ENCODE measurements at places on chromosomes 2 and 18.

- no peak for DNase-seq
Measured at GRCh38 chr2:71455741-71456569, 2.6 kb downstream of the DYSF start.

DNA sequence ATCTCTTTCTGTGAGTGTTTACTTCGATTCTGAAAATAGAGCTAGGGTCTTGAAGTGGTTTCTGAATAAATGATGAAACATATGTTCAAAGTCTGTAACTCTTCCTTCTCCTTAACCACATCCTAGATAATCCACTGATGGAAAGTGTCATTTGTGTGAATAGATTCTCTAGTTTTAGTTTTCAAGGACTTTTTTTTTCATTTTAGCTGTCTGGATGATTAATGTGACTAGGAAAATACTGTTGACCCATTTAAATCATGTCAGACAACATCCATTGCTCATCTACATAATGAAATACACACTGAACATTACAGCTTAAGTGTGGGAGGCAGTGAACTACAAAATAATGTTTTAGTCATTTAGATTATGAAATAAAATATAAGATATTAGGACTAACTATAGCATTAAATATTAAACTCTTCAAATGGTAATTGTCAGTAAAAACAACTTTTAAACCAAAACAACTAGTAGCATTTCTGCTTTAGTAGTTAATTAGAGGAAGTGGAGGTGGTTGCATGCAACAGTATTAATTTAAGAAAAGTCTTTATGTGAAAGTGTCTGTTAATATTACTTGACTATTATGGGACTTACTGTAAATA lies 39.1 kb upstream of the DLX1 start:
- no peak for DNase-seq

GRCh38 chr18:75338631-75339030 lies 88.9 kb downstream of the SMIM21 start:
- no peak for DNase-seq

DNA sequence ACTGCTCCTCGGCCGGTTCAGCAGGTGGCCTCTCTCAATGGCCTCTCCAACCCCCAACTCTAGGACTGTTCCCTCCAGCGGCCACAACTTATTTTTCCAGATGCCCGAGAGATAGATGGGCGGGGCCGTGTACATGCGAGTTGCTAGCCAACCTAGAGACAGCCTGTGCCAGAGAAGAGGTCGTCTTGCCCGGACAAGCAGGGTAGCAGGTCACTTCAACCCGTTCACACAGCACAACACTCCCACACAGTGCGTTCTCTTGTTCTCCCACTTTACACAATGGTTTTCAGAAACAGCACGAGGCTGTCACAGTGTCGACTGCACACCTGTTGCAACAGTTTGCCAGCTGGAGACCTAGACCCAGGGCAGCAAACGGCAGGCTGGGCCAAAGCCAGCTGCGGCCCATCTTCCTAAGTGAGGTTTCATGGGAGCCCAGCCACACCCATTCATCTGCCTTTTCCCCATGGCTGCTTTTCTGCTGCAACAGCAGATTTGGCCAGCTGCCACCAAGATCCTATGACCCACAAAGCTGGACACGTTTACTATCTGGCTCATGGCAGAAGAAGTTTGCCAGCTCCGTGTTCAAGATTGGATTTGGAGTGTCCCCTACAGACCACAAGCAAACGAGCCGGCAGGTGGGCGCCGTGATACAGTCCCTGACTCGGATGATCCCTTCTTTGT lies 7.3 kb upstream of the PRLH start:
- DNase-seq = peak; percentile 57

DNA sequence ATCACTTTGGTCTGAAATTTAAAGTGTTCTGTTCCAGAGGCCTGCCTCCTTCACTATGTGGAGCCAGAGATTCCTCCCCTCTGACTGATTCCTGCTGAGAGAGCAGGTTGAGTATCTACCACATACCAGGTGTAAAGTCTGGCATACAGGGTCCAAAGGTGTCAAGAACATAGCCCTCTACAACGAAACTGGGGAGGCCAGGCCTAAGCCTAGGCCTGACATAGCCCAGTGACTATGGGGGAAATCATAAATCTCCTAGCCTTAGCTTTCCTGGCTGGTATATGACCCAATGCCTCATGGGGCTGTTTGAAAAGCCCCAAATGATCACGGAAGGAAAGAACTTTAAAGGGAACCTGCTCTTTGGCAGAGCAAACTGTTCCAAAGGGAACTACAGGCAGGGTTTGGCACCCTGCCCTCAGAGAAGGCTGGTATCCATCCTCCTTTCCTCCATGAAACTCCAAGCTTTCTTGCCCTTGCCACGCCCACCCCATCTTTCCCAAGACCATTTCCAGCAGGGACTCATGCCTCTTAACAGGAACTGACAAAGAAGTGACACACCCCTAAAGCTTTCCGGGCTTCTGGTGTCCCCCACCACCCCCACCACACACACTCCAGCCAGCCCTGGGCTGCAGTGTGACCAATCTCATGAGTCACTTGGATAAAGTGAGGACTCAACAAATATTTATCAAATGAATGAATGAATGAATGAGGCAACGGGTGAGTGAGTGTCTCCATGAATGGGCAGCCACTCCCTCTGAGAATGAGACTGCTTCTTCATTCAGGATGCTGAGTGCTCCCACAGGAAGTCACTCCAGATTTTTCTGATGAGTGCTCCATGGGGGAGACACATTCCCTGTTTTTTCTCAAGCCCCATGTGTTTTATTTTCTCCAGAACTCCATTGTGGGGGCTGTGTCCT lies 114.5 kb upstream of the STPG4 start:
- peak; percentile 94 for DNase-seq

GRCh38 chr18:65906621-65907034 lies 155.8 kb downstream of the CDH7 start:
- no peak for DNase-seq

GRCh38 chr2:43818761-43819160 lies 19.9 kb downstream of the ABCG5 start:
- DNase-seq = peak; percentile 69

GRCh38 chr2:102041351-102041750 lies 49.6 kb downstream of the IL1R2 start:
- DNase-seq = peak; percentile 85

- peak; percentile 40 for DNase-seq
Measured at GRCh38 chr2:70570041-70570661, 16.5 kb upstream of the TGFA start.

- DNase-seq = peak; percentile 69
Measured at GRCh38 chr18:48961547-48961946, 10.8 kb upstream of the SMAD7 start.

GRCh38 chr2:210654091-210654490 lies 97.7 kb downstream of the CPS1 start:
- peak; percentile 10 for DNase-seq

DNA sequence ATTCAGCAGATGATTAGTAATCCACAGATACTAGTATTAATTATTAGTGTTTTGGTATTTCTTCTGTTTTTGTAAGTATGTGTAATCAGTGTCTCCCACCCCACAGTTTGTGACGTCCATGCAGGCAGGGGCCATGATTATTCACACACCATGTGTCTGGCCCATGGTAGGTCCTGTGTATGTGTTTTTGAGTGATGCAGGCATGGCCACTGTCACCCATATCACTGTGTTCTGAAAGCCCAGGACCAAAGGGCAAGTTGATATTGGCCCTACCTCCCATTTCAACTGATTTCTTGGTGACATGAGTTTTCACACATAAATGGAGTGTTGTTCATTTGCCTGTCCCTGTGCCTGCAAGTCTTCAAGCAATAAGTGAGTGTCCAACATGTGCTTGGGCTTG lies 104.0 kb downstream of the TSHZ1 start:
- no peak for DNase-seq

GRCh38 chr2:178403671-178404306 lies 47.2 kb downstream of the PRKRA start:
- DNase-seq = no peak

- no peak for DNase-seq
Measured at GRCh38 chr2:210046851-210047500, 44.5 kb downstream of the RPE start.

- no peak for DNase-seq
Measured at GRCh38 chr18:49487711-49488310, 777 bp upstream of the C18orf32 start.

DNA sequence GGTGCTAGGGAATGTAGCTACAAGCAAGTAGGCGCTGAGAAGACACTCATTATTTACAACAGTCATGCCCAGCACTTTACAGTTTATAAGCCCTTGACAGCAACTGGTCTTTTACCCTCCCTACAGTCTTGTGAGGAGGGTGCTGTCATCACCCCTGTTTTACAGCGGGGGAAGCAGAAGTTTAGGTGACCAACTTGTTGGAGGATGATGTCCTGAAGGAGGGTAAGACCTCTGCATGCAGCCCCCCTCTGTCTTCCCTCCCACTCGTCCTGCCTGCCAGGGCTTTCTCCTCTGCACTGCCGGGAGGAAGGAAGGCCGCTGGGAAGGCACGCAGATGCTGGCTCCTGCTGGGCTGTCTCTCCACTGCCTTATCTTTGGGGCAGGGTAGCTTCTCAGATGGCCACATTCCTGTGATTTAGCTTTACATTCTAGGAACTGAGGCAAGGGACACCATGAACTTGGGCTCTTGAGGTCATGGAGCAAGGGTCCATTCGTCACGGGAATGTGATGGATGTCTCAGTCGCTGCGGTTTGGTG lies 972 bp downstream of the IL1R1 start:
- peak; percentile 58 for DNase-seq

DNA sequence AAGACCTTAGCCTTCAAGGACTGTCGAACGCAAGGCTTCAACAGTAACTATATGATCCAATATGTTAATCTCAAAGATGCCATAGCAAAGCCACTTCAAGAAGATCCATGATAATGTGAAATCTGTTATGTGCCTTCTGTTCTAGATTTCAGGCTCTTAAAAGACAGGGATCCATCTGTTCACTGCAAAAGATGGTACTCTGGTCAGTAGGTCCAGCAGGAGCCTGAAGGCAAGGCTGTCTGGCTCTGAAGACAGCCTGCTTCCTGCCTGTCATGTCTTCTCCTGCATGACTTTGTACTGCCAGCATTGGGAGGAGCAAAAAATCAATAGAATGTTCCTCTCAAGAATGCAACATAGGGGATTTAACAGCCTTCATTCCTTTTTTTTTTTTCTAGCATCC lies 270.8 kb upstream of the PARD3B start:
- DNase-seq = no peak

GRCh38 chr2:27461118-27461517 lies 18.9 kb downstream of the KRTCAP3 start:
- DNase-seq = no peak

DNA sequence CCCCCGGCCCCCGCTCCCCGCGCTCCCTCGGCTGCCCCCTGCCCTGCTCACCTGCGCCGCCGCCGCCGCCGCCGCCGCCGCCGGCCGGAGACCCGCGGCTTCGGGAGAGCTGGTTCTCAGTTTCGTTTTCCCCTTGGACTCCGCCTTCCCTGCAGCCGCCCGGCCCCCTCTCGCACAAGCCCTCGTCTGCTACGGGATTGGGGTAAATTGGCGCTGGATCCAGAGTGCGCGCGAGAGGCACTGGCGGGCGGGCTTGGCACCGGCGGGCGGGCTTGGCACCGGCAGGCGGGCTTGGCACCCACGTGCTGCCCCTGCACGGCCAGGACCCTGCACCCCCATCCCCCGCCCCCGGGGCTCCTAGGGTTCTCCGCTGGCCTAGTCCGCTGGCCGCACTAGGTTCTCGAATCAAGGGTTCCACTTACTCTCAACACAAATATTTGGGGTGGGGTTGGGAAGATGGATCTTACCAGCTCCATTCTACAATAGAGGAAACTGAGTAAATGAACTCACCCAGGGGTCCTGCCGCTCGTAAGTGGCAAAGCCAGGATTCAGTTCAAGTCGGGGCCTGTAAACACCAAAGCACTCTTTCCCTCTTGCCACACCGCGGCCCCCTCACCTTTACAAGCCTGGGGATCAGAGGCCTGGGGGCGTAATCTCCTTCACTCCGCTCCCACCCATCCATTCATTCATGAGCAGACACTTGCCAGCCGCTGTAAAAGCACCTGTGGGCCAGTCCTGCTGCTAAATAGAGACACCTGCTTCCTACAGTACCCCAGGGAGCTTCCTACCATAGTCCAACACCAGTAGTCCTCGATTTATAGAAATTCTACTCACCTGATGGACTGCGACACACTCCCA lies at the start of gene EIF2AK2:
Gene EIF2AK2, minus strand, starts transcription at position 124 of the 858 bp plus-strand sequence. CDS start 9,174 bp downstream, outside the sequence.
- DNase-seq = peak; percentile 87

GRCh38 chr2:11802782-11803191 lies 56.4 kb downstream of the LPIN1 start:
- DNase-seq = peak; percentile 73
